Epithelial cell of proximal tubule (primary cell): ENCODE measurements at places on chromosomes 4 and X.

DNA sequence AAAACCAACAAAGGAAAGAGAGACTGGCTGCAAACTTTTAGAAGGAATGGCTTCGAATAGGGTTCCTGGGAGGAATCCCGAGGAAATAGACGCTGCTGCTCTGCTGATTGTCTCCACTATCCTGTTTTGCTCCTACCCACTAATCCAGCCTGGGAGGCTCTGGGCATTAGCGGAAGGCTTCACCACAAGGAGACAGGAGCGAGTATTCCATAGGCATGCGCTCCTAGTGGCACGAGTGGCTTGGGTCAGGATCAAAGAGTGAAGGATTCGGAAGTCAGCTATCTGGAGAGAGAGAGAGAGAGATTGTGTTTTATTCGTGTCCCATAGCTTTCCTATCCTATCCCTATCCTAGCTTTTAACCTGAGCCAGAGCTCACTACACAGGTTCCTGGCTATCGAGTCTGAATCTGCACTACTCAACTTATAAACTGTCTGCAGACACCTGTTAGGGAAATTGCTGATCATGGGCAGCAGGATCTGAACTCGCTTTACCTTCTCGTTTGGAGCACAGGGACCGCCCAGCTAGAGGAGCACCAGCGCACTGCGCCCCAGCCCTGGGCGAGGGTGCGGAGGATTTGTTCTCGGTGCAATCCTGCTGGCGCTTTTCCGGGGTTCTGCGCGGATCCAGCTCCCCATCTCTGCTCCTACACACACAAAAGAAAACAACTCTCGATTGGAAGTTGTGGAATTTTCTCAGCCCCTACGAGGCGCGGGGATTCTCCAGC, 740 bp upstream of the NPY2R start:
- peak; percentile 10 for DNase-seq

DNA sequence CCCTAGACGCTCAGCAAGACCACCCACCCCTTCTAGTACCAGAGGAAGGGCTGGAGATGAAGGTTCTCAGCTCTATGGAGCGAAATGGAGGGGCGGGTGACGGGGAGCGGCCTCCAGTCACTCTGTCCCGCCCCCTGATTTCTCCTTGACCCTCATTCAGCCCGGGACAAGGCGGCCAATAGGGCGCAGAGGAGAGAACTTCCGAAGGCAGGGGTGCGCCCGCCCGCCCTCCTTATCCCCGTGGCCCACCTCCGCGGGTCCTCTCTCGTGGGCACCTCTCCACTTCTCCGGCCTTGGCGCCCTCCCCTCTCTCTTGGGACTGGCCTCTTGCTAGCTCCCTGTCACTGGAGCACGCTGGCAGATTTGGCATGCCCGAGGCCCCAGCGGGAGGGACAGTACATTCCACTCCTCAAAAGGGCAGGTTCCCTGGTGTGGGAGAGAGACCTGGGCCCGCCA, 1.1 kb upstream of the SEPTIN6 start:
- no peak for DNase-seq

DNA sequence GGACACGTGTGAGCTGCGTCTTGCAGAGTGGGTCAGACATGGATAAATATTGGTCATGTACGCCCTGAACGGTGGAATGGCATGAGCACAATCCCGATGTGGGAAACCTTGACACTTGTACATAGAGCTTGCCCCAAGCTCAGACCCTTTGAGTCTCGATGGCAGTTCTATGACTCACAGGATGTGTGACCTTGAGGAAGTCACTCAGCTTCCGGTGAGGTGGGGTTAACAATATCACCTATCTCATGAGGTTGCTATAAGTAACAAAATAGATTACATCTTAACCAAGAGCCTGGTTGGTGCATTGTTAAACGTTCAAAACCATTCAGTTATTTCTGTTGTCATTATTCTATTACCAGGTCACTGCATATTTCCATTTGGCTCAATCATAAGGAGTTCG, 109.1 kb upstream of the TBL1X start:
- no peak for DNase-seq

DNA sequence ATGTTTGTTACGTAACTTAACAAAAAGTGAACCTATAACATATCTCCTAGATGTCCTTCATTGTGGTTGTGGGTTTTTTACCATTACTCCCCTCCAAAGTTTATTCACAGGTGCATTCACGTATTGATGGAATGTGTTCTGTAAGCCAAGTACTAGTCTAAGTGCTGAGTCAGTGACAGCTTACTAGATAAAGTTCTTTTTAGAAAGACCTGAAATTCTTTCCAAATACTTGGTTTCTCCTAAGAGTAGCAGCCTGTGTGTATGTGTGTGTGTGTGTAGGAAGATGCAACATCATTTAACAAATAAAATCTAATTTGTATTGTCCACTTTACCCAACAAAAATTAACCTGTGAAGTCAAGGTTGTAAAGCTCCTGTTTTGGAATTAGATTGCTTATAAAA, 22.1 kb downstream of the NAP1L5 start:
- no peak for DNase-seq

DNA sequence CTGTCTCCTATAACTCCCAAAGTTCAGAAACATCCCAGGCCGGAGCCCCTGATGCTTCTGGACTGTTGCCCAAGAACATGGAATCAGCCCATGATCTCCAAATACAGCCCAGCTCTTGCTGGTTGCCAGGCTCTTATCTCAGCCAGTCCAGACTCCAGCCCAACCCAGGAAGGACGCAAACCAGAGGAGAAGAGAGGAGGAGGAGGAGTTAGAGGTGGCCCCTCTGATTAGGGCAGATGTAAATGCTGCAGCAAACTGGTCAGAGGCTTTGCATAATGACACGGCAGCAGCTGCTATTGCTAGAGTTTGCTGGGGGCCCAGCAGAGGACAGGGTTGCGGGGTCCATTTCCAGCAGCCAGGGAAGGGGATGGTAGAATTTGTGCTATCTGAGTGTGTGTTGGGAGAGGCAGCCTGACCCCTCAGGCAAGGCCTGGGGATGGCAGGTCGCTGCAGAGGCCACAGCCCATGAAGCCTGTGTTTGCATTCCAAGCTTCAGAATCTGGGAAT, 4.2 kb upstream of the OTUD5 start:
- DNase-seq: no peak

DNA sequence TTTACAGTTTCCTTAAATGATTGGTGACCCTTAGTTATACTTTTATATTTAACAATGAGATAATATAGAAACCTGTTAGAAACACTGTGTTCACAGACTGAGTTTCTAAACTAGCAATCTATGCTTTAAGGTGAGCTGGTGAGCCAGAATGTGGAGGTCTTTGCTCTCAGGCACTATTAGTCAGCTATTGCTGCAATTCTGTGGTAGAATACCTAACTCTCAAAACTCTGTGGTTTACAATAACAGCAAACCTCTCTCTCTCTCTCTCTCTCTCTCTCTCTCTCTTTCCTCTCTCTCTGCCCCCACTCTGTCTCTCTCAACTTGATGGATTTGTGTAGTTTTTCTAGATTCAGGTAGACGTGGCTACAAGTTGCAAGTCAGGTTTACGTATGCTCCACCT, 17.6 kb upstream of the LCORL start:
- peak; percentile 32 for DNase-seq

GRCh38 chr4:22174640-22175039, 226.1 kb upstream of the KCNIP4 start:
- no peak for DNase-seq
